ENCODE measurements at places on chromosomes 2 and 18.

DNA sequence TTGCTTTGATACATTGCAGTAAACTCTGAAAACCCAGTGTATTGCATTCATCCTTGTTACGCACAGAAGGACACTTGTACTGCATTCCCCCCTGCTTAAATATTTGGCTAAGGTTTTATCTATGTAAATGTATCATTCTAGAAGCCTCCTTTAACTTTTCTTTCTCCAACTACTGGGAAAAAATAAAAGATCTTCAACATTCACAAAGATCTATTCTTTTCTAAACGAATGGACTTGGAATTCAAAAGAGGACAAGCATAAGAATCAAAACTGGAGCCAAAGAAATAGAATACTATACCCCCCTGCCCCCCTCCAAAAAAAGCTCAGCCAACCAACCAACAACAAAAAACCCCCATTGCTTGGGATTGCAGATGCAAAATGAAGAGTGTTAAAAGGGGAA lies 136.9 kb downstream of the EPHA4 start:
- no peak for DNase-seq

DNA sequence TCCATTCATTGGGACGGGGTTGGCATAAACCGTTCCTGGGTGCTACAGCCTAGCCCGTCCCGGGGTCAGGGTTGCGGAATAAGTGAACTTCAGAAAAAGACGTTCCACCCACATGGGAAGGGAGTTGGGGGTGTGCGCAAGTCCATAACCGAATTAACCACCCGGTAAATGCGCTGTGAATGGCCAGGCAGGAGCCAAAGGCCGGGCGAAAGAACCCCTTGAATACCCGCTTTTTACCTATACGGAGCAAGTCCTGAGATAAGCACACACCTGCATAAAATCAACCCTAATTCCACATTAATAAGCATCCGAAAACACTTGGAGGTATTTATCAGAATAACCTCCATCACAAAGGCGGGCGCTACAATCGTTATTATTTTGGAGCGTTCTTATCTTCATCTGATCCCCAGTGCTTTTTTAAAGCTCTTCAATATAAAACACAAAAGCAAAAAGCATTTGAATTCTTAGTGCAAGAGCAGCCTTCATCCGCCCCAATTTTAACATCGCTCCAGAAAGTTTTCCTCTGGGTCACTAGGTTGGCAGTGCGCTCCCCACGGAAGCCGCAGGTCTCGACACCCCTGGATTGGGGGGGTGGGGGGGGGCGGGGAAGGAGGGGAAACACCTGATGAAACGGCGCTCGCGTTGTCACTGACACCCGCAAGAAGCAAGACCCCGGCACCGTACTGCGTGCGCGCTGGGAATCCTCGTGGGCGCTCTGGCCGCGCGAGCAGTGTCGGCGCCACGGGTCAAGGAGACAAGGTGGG lies 1.2 kb downstream of the SATB2 start:
- no peak for DNase-seq

GRCh38 chr2:208268156-208268952 lies 2.3 kb downstream of the PIKFYVE start:
- DNase-seq, result no peak

GRCh38 chr2:63159262-63159661 lies 108.6 kb downstream of the OTX1 start:
- no peak for DNase-seq

- peak; percentile 70 for DNase-seq
These were observed 38.9 kb downstream of the CNGA3 start for GRCh38 chr2:98385050-98385699.

DNA sequence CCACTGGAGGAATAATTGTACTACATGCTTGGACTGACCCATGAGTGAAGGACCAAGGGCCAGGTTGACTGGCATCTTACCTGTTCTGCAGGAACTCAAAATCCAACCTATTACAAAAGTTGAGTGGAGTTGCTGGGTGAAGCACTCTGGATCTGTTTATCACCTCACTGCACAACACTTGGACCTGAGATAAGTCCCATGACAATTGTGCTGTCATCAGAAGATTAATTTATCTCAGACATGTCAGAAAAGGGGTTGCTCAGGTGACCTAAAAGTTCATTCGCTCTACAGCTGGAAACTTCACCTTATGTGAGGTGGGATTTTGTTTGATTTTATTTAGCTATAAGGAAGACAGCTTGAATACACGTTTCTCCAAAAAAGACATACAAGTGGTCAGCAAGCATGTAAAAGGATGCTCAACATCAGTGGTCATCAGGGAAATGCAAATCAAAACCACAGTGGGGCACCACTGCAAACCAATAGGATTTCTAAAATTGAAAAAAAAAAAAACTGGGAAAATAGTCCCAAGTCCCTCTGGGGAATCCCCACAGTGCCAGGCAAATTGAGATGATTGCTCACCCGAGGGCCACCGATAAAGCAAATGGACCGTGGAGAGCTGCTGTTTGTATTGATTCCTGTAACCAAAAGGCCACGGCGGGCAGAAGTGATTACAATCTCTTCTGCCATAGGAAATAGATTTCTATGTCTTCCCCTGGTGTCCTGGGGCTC lies 65.8 kb upstream of the SLC35F5 start:
- DNase-seq, result no peak

GRCh38 chr2:44168681-44169154 lies at the start of gene PPM1B:
Gene PPM1B, plus strand, starts transcription at chr2:44168875. Its CDS starts 32,325 bp downstream, at chr2:44201200.
- DNase-seq, result peak; percentile 100

DNA sequence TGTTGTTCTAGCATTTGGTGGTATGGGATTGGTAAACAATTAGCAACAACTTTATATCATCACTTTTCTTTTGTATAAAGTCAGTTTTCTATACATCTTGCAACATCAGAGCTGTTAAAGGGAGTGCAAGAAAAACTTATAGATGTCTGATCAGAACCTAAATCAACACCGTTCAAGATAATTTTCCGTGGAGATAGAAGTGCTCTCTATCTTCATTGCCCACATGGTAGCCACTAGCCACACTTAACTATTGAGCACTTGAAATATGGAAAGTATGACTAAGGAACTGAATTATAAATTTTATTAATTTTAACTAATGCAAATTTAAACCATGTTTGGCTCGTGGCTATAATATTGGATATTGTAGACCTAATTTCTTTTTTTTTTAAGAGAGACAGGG lies 5.2 kb downstream of the TTC27 start:
- DNase-seq, result no peak

- DNase-seq, result no peak
These were observed 68.9 kb downstream of the PLCL1 start for GRCh38 chr2:197873293-197873701.

DNA sequence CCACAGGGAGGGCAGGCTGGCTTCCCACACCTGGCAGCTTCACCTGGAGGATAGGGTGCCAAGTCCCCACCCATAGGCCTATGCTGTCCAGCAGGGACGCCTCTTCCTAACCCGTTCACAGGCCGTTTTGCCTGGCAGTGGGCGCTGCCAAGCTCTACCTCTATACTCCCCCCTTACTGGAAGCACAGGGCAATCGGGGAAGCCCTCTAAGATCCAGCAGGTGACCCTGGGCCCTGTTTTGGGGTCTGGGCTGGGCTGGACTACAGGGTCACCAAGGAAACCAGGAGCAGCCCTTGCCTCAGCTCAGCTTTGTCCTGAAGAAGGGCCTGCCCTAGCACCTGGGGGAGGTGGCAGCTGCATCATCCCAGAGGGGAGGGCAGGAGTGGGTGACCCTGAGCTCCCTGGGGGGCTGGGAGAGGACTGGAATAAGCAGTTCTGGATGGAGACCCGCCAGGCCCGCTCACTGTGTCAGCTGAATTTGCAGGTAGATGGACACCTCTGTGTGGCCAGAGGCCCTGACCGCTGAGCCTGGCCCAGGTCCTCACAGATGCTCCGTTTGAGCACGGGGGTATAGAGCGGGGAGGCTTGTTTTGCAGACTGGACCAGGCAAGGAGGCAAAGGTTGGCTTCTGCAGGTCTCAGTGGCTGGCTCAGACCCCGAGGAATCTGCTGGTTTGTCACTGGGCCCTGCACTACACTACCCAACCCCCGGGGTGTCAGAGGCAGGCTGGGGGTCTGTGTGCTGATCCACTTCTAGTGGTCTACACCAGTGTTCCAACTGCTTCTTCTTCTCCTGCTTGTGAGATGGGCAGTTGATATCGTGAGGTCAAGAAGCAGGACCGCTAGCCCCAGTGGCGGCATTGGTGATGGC lies 163.1 kb downstream of the ASB1 start:
- DNase-seq, result no peak

DNA sequence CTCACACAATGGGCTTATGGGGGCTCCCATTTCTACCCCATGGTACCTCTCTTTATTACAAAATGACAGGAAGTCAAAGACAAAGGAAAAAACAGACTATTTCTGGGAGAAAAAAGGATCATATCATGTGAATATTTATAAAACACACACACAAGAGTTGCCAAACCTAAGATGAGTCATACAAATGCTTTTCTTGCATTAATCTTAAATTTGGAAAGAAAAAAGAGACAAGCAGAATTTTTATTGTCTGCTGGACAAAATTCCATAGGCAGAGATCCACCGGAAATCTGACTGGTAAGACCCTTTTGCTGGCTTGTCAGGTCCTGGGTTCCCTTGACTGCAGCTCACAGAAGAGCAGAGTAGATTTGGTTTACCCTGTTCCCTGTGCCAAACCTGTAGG lies 1732.3 kb upstream of the PIK3C3 start:
- DNase-seq, result no peak

GRCh38 chr18:57542126-57542525 lies 44.4 kb downstream of the FECH start:
- DNase-seq, result no peak

- no peak for DNase-seq
These were observed 74.8 kb upstream of the SLC66A3 start for GRCh38 chr2:11080253-11081115.

GRCh38 chr2:180985771-180986395 lies 5.5 kb downstream of the UBE2E3 start:
- DNase-seq, result no peak

GRCh38 chr2:168186452-168186851 lies 60.9 kb downstream of the STK39 start:
- no peak for DNase-seq

- no peak for DNase-seq
These were observed 4.4 kb downstream of the ACTG2 start for GRCh38 chr2:73897240-73897583.

DNA sequence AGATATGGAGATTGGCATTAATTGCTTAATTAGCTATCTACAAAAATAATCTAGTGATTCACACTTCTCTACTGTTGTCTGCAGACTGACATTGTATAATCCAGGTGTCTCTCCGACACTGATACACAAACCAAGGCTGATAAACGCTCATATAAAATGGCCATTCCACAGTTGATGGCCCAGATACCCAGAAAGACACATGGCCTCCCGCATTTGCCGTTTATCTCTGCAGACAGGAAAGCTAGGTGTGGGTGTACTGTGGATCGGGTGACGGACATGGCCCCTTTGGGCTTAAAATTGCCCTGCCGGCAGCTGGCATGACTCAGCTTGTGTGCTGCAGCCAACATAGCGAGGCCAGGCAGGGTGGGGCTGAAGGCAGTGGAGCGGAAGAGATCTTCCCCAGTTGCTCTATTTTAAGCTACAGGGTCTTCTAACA lies 18.5 kb downstream of the PMAIP1 start:
- DNase-seq, result no peak

DNA sequence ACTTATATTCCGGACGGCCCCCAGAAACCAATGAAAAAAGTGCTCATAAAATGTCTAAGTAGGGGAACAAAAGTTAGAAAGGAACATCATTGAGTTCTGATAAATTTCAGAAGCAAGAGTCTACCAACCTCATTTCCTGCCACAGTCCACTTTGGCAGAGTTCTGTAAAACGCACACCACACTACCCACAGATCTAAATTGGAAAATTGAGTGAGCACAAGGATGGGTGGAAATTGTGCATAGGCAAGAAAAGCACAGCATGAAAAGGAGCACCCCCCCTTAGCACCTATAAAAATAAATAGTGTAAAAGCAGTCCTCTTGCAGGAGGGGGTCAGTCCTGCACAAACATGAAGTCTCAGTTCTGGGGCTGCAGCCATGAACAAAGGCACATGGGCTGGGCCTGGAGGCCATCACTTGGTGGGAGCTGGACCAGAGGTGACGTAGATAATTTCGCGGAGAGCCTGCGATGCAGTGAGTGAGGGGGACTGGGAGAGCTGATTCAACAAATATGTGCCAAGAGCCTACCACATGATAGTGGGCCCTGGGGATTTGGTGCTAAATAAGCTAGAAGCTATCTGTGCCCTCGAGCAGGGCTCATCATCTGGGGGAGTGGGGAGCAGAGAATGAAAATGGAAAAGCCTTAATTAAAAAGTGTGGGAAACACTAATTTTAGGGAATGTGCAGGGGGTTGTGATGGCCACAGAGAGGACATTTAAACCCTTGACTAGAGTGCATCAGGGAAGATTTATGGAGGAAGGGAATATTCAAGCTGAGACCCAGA lies 48.9 kb upstream of the SPP2 start:
- no peak for DNase-seq
